ENCODE measurements at places on chromosomes 2 and 18.
A peak's percentile ranks its signal among the peaks of the same experiment; 100 is the strongest.

GRCh38 chr2:224596289-224596688 is 11.1 kb upstream of the CUL3 start:
- DNase-seq, result no peak

DNA sequence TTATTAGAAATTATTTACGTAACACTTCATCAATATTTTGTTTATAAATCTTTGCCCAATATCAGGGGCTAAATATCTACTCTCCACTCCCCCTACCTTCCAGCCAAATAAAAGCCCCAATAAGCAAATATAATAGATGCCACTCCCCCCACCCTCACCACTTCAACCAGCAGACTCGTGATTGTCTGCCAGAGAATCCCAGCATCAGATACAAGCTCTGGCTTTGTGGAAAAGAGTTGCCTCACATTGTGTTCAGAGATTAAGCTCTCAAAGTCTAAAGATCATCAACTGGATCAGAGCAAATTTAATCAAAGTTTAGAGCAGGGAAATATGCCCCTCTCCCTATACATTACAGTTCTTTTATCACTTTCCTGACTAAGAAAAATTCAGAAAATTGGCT is 39.5 kb downstream of the AOX1 start:
- no peak for DNase-seq

GRCh38 chr2:75640621-75641121 is 5.9 kb upstream of the MRPL19 start:
- peak; percentile 4 for DNase-seq

GRCh38 chr2:25030702-25031101 is 11.2 kb upstream of the EFR3B start:
- no peak for DNase-seq

DNA sequence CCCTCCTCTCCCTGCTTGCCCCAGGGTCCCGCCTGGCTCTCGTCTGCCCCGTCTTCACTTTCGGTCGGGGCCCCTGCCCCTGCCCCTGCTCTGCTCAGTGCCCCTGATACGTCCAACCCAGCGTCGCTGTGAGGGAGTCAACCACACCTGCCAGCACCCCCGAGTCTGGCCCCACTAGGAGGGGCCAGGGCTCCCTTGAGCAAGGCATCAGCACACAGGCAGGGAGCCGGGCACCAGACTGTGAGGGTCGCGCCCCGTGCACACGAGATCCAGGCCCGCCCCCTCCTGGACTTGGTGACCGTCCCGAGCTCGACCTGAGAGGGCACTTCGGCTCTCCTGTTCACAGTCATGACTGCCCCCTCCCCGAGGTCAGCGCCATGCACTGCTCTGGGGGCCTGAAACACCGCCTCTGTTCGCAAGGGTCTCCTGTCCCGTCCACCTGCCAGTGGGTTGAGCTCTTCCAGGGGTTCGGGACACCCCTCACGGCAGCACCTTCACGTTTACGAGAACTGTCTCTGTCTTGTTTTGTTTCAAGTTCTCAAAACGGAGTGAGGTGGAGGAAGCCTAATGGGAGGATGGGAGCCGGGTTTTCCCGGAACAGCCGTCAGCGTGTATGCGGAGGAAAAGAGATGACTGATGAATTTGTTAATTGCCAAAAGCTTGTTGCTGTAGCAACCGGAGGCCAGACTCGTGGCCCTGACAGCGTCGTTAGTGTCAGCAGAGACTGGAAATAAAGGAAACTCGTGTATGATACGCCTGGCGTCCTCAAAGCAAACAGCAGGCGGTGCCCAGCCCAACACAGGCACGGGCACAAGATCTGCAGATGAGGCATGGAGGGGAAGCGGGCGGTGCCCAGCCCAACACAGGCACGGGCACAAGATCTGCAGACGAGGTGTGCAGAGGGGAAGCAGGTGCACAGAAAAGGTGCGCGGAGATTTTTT is 48.2 kb upstream of the KCNG2 start:
- DNase-seq, result no peak

- no peak for DNase-seq
Measured at GRCh38 chr18:22742409-22742808, 190.7 kb upstream of the RBBP8 start.

DNA sequence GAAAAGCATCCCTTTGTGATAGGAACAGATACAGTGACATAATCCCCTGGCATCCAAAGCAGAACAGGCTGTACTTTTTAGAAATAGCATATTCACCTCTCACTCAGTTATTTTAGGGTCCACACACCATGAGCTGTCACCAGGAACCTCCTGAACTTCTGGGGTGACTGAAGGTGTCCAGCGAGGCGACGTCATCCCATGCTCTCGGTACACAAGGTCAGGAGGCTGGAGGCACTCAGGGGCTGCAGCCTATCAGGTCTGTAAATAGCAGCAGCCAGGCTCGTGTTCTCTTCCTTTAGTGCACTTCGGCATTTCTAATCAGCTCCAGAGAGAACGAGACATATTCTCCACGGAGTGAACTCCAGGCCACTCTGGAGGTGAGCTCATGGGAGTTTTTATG is 98.3 kb downstream of the GATA6 start:
- no peak for DNase-seq

DNA sequence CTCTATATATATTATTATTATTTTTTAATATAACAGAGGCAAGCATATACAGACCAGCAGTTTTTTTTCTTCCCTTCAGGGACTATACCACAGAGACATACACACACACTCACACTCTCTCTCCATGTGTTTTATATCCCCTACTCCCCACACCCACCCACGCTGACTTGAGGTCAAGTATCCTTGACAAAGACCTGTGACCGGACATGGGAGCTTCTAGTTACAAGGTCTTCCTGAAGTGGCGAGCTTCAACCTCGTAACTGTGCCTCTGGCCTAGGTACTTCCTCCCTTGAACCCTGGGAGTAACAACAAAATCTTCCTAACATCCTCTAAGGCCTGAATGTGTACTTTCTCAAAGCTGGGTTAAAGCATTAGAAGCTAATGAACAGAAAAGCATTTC is 52.5 kb downstream of the POLR1A start:
- DNase-seq, result no peak

GRCh38 chr18:49566217-49566770 is 4.4 kb downstream of the LIPG start:
- no peak for DNase-seq

DNA sequence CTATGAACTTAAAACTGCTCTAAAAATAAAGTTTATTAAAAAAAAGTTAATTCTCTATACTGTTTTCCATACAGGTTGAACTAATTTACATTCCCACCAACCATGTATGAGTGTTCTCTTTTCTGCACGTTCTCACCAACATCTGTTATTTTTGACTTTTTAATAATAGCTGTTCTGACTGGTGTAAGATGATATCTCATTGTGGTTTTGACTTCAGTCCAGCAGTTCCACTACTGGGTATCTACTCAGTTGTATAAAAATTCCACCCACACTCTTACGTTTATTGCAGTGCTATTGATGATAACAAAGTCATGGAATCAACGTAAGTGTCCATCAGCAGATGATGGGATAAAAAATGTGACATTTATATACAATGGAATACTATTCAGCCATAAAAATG is 33.7 kb downstream of the SPAG16 start:
- no peak for DNase-seq

DNA sequence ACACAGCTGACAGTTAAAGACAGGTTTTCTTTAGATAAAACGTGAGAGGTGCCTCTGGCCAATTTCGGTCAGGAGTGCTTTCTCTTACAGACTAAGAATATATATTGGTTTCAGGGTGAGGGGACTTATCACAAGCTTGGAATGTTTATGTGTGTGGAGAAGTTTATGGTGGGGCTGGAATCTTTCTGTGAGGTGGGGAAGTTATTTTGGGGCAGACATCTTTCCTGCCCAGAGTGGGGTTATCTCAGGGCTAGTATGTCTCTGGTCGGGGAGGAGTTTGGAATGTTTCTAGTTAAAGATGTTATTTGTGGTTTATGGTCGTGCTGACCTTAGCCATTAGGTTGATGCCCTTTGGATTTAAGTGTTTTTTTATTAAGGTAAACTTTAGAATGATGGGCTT is 115.2 kb downstream of the SLC5A7 start:
- no peak for DNase-seq

Measured in activated naive CD4-positive, alpha-beta T cell (primary cell).